ENCODE measurements at places on chromosomes 7 and 10. TPM values are rescaled to one million over a fixed set of nuclear protein-coding genes. Genes with fewer than 3 reads are reported as not detected.

CALN1 gene
- 1.3 TPM for polyA plus RNA-seq

C1QL3 gene
- 1.7 TPM for polyA plus RNA-seq

DNA sequence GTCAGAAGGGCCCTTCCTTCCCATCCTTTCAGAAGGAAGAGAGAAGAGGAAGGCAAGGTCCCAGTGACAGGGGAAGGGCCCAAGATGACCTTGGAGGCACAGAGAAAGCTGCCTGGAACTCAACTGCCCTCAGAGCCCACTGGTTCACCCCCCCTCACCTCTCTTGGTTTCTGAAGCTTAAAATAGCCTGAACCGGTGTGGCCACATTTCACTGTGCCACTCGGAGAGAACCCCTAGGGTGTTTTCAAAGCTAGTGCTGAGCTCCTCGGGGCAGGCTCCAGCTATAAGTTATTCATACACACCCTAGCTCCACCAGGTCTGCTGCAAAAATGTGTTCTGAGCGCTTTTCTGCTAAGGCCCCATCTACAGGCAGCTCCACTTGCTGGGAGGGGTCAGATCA lies 60.9 kb upstream of the ADRB1 start:
- DNase-seq, result peak; percentile 38

DNA sequence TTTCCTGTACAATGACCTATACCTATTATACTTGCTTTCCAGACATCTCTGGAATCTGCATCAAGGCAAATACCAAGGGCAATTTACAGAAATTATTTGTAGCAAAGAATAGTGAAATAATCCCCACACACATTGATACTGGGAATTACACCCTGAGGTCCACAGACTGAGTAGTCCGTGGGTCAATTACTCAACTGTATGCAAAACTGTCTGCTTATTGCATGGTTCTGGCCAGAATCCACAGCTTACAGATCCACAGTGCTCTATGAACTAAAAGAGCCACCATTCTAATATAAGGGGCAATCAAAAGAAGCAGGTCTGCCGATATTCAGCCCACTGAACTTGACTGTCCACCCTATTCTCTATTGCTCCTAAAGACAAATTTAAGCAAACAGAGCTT lies 5.7 kb downstream of the CHCHD3 start:
- no peak for DNase-seq

ITGB1 gene
- polyA plus RNA-seq, result 574 TPM

CEP55 gene
- 18.2 TPM for polyA plus RNA-seq

All from renal cortex interstitium (tissue), 15 donors.